ENCODE measurements at places on chromosomes 4 and X.

DNA sequence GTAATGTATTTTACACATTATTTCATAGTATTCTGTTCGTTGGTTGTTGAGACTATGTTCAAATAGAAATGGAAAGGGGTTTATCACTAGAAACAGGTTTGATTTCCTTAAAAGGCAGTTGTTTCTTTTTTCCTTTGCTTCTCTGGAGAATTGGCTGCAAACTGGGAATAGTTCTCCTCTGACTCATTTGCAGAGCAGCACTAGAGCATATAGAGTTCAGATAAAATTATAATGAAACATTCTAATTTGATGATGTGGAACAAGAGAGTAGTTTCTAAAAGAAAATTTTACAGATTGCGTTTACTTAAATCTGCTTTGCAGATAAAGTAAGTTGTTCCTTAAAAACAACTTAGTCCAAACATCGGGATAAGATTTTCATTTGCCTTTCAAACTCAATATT is 29.7 kb downstream of the SYNPO2 start:
- no peak for DNase-seq

DNA sequence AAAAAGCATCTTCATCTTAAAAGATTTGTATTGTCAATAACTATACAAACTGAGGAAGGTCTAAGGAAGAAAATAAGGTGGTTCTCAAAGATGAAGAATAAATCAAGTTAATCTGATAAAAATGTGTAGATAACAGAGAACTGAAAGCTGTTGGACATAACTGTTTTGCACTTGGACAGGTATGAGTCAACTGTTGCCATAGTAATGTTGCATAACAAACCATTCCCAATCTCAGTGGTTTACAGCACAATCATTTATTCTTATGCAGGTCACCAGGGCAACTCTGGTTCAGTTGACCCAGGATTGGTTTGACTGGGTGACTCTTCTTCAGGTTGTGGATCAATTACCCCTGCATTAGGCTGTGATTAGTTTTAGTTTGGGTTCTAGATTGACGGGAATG is 2197.7 kb downstream of the ARAP2 start:
- DNase-seq: no peak

DNA sequence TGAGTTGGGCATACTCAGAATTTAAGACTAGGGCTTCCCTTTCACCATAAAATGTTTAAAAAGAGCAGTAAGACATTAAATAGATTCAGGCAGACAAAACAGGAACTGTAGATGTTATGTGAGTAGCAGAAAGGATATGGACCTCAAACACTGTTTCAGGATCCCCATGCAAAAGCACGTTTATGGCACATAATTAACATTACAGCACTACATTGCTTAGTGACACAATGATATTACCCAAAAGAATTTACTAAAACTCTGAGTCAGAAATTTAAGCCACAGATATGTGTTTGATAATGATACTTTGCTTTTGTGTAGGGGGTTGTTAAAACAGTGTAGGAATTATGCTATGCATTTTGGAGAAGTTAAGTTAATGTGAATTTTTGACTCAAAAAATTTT is 266.3 kb downstream of the PDGFC start:
- DNase-seq: no peak

- no peak for DNase-seq
These were observed 98.8 kb downstream of the ANXA3 start for GRCh38 chr4:78650106-78651024.

GRCh38 chrX:39907964-39908661 is 189.6 kb downstream of the BCOR start:
- DNase-seq: no peak

DNA sequence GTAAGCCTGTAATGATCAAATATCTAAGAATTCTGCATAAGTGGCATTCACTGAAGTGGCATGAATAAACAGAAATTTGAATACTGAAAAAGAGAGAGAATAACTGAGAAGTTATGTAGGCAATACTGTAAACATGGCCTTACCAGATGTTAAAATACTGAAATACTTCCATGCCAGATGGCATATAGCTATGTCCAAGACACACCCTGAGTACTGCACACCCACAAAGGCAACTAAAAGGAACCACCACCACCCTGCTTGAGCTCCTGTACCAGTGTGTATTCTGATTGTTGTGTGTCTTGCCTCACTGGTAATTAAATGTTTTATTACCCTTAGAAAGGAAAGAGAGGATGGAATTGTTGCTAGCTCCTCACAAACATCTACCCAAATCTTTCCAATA is 192.1 kb downstream of the ADAMTS3 start:
- DNase-seq: no peak

DNA sequence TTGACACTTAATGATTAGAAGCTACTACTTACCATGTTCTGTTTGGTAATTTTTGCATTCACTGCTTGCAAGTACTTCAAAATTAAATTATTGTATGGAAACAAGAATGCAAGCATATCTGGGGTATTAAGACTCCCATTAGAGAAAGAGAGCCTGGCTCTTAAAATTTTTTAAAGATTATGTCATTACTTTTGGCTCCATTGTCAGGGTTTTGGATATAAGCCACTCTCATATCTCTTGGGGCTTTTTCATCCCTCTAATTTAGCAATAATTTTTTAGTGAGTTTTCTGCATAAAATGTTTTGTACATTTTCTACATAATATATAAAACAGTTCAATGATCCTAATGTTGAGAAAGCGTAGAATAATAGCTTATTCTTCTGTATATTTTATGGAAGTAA is 49.4 kb downstream of the SLC9A6 start:
- no peak for DNase-seq

- no peak for DNase-seq
These were observed 305.1 kb upstream of the RASGEF1B start for GRCh38 chr4:81776794-81777193.

DNA sequence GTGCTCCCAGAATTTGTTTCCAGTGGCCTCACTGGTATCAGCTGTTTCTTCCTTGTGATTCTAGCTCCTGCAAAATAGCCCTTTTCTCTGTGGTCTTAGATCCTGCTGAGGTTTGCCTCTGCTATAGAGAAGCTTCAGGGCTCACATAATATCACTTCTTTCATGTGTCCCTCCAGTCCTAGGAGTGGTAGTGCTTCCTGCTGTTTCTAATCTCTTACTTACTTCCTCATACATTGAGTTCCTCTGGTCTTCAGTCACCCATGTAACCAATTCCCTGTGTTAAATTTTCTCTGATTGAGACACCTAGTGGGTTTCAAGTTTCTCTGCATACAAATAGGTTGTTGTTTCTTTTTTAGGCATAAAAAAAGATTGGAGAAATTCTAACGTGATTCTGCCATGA is 1567.9 kb downstream of the ARAP2 start:
- DNase-seq: no peak

DNA sequence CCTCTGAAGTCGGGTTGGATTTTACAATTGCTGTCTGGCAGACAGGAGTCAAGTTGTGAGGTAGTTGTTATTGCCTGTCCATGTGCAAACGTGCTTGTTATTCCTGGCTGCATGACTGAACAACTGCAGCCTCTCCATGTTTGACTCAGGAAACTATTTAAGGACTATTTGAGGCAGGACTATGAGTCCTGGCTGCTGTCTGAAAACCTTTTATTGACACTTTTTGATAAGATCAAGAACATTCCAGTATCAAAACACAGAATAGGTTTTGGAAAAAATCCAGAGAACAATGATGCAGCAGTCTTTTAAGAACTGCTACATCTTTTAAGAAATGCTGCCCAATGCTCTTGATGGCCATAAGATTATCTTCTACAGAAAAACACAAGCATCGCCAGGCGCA is 10.0 kb upstream of the SPRY1 start:
- DNase-seq: no peak

DNA sequence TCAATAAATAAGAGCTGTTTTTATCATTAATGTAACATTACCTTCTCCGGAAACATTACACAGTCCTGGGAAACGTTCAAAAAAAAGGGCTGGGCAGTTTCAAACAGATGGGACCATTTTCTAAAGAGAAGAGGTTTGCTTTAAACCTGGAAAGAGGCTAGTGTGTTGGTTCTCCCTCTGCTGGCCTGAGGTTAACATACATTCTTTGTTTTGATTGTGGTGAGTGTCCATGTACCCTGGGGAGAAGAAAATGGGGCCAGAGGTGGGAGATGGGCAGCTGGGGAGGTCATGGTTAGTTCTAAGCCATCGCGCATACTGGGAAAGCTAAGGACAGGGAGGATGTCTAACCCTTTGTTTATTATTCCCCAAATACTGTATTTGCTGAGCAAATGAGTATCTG is 194.7 kb downstream of the CPEB2 start:
- no peak for DNase-seq

DNA sequence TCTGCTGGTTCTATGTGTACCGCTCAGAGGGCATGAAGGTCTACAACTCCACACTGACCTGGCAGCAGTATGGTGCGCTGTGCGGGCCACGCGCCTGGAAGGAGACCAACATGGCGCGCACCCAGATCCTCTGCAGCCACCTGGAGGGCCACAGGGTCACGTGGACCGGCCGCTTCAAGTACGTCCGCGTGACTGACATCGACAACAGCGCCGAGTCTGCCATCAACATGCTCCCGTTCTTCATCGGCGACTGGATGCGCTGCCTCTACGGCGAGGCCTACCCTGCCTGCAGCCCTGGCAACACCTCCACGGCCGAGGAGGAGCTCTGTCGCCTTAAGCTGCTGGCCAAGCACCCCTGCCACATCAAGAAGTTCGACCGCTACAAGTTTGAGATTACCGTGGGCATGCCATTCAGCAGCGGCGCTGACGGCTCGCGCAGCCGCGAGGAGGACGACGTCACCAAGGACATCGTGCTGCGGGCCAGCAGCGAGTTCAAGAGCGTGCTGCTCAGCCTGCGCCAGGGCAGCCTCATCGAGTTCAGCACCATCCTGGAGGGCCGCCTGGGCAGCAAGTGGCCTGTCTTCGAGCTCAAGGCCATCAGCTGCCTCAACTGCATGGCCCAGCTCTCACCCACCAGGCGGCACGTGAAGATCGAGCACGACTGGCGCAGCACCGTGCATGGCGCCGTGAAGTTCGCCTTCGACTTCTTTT is 32.2 kb downstream of the WFS1 start:
- DNase-seq: no peak

- DNase-seq: no peak
These were observed 565.8 kb upstream of the SPANXN1 start for GRCh38 chrX:144681501-144681900.

GRCh38 chr4:185219551-185220344 is 10.3 kb downstream of the SNX25 start:
- no peak for DNase-seq

DNA sequence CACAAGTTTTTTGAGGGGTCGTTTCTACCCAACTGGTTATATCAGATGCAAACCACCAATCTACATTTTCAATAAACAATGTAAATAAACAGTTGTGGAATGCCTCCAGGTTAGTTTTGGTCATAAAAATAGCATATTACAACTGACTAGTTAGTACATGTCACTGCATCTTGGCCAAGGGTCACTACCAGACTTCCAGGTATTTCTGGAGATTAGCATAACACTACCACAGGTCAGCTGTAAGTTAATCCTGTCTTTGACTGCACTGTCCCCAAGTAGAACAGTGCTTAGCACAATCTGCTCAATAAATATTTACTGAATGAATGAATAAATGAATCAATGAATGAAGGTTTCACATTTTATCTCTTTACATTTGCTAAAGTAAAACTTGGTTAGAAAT is 64.4 kb downstream of the TBC1D19 start:
- DNase-seq: no peak

DNA sequence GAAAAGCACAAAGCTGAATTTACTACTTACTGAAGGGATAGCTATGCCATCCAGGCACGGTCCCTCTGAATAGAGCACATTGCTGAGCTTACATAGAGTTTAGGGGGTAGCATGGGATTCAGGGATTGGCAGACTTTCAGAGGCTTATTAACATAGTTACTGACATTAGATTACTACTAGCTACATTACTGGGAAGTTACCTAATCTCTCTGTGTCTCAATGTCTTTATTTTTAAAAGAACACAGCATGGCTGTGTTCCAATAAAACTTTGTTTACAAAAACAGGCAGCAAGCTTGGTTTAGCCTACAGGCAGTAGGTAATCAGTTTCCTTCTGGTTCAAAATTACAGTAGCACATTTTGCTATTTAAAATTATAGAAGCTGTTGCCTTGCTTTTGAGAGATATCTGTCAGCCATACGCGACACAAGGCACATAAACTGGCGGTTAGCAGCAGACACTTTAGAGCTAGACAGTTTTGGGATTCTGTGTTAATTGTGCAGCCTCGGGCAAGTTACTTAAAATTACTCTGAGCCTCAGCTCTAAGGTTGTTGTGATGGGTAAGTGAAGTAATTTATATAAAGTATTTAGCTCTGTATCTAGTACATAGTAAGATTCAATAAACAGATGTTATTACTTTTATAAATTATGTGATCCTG is 6.9 kb downstream of the KLHL8 start:
- DNase-seq: no peak

DNA sequence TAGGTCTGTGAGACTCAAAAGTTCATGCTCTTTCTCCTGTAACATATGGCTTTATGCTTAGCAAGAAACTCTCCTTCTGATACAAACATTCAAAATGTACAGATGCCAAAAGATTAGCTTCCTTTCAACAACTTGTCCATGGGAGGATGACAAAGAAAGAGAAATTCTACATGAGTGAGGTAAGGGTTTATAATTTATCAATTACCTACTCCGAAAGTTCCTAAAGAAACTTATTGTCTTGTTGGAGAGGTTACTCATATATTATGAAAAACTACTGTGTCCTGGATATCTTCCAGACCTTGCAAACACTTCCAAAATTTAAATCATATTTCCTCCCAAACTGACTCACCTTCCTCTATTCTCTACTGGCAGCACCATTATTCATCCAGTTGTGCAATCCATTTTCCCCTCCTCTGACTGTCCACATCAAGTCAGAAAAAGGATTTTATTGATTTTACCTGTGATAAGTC is 65.1 kb downstream of the ENPEP start:
- no peak for DNase-seq

DNA sequence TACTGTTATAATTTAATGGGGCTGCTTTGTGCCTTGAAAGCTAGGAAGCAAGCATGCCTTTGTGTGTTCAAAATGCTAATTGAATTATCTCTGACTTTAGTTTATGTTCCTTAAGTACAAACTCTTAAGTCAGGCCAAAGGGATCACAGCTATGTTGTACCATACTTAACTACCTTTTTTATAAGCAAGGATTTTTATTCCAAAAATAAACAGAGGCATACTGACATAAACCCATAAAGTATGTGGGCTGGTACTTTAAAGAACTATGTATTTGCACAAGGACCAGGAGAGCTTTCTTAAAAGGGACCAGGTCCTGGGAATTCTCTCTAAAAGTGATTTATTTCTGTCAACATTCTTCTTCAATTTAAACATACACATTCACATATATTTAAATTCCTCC is 57.8 kb upstream of the HCCS start:
- DNase-seq: no peak

DNA sequence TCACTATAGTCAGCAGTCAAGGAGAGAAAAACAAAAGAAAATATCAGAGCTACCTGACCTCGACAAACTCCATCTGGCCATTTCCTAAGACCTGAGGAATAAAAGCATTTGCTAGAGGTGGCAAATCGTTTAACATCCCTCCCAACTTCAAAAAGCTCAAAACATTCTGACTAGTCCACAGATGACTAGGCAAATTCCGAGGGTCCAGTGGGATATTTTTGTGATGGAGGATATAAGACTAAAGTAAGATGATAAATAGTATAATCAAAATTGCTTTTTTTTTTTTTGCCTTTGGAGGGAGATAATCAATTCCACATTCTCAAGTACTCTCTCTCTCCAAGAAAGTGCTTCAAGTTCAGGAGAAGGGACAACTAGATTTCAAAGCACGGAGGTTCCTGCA is 119.1 kb upstream of the ETNPPL start:
- no peak for DNase-seq

GRCh38 chr4:103008875-103009729 is 10.4 kb downstream of the SLC9B1 start:
- no peak for DNase-seq

GRCh38 chr4:140330311-140330900 is 43.0 kb upstream of the SCOC start:
- no peak for DNase-seq

- DNase-seq: no peak
These were observed 3.7 kb downstream of the SRPX2 start for GRCh38 chrX:100647739-100648138.
